ENCODE measurements at places on chromosomes 6 and 20.

DNA sequence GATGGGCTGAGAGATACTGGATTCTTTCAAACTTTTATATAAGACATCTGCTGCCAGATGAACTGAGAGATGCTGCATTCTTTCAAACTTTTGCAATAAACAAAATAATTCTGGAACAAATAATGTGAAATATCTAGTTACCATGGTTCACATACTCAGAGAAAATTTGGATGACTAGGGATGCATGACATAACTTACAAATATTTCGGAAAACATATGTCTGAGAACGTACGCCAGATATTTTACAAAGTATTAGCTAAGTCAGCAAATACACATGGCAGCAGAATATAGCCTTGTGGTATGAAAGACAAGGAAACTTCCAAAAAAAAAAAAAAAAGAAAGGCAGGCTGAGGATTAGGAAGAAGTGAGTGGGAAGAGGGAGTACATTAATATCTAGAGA is 113.3 kb upstream of the TRAF3IP2 start:
- DNase-seq, result no peak

DNA sequence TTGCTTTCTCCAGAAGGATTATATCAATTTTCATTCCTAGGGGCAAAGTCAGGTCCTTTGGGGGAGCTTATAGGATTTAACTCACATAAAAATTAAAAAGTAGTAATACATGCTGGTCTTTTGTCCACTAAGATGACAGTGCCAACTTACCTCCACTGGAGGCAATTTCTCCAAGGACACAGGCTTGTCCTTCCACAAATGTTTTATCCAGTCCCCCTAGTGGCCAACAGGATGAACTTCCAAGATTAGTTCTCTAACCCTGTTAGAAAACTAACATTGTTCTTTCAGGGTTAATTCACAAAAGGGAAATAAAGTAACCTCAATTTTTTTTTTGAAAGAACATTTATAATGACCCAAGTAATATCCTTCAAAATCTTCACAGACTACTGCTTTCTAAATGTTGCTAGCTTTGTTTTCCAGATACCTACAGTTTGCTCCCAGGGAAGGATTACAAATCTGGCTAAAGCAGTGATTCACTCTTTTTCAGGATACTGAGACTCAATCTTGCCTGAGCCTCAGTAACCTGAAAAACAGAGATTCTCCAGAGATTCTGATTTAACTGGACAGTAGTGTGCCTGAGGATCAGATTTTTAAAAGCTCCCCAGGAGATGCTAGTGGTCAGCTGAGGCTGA is 31.7 kb upstream of the UBR2 start:
- DNase-seq, result no peak

DNA sequence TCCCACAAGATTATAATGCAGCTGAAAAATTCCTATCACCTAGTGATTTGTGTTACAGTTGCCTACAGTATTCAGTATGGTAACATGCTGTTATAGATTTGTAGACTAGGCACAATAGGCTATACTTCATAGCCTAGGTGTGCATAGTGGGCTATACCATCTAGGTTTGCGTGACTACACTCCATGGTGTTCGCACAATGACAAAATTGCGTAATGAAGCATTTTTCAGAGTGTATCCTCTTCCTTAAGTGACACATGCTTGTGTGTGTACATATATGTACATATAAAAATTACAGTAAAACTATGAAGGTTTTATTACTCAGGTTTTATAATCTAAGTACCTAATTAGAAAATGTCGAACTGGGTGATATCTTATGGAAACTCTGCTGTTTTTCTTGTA is 133.0 kb downstream of the FARS2 start:
- DNase-seq, result no peak

GRCh38 chr6:120355822-120356221 is 978.5 kb downstream of the TBC1D32 start:
- no peak for DNase-seq

GRCh38 chr6:36028088-36028876 is 674 bp downstream of the MAPK14 start:
- DNase-seq, result peak; percentile 9

GRCh38 chr6:57205550-57206328 is 16.4 kb downstream of the RAB23 start:
- no peak for DNase-seq

DNA sequence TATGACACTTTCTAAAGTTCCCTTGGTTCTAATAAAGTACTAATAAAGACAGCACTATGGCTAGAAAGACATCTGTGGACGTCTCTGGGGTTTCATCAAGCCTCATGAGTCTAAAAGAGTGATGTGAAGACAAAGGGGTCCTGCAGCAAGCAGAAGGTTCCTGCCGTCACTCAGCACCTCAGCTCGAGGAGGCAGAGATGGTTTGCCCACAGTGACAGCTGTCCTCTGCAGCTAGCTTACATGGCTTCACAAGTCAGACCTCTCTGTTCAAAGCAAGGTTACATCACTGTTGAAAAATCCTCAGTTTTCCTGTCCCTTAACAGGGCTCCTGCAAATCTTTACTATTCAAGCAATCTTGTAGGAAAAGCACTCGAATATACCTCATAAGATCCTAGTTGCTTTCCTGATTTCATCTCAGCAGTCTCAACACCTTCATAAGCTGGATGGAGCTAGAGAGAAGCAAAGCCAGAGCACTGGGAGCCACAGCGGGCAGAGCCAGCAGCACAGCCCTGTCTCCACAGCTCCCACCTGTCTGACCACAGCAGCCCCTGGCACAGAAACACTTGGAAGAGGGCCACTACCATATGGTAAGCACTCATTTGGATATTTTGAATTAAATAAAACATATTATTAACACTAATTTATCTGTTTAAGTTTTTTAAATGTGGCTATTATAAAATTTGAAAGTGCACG is 202.3 kb downstream of the GMDS start:
- DNase-seq, result no peak

All from activated T-cell treated with anti-CD3 and anti-CD28 coated beads for 4 hours (primary cell).